Mesothelial cell of epicardium (in vitro differentiated cells): ENCODE measurements at places on chromosomes 11 and 22. TPM values are rescaled to one million over a fixed set of nuclear protein-coding genes. Genes with fewer than 3 reads are reported as not detected.

- DNase-seq = no peak
Observed at GRCh38 chr11:82994604-82995230, 77.0 kb downstream of the RAB30 start.

- DNase-seq = no peak
Observed at GRCh38 chr22:41731609-41732008, 32.3 kb downstream of the MEI1 start.

GRCh38 chr11:64250415-64251015 is 815 bp upstream of the PLCB3 start:
- no peak for DNase-seq

- no peak for DNase-seq
Observed at GRCh38 chr11:123451183-123451781, 21.2 kb downstream of the GRAMD1B start.

GRCh38 chr11:105148241-105148640 is 8.7 kb upstream of the CARD18 start:
- DNase-seq = no peak

DNA sequence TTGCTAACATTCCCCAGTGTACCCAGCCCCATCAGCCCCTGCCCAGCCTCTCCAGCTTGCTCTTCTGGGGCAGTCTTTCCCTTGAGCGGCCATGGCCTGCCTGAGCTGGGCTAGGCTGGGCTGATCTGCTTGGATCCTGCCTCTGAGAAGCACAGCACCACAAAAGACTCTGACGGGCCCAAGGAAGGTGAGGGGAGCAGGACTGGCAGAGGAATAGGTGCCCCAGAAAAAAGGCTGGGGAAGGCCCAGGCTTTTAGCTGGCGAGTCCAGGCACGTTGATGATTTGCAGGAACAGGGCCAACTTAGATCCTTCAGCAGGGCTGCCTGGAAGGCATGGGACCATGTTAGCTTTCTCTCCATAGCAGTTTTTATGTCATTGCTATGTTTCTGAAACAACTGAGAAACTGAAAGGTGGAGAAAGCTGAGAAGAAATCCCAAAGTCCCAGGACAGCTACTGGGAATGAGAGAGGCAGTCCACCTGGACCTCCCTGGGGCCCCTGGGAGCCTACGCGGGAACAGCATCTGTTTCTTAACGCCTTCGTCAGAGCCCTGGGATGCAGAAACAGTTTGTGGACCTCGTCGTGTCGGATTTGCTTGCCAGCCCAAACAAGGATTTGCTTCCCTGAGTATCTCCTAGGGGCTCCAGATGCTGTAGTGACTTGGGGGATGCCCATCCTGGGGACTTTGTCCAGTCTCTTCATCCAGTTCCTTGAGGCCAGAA is 24.4 kb upstream of the FXYD6 start:
- peak; percentile 32 for DNase-seq

GRCh38 chr22:20606041-20606783 is 98.8 kb downstream of the MED15 start:
- DNase-seq = no peak

DNA sequence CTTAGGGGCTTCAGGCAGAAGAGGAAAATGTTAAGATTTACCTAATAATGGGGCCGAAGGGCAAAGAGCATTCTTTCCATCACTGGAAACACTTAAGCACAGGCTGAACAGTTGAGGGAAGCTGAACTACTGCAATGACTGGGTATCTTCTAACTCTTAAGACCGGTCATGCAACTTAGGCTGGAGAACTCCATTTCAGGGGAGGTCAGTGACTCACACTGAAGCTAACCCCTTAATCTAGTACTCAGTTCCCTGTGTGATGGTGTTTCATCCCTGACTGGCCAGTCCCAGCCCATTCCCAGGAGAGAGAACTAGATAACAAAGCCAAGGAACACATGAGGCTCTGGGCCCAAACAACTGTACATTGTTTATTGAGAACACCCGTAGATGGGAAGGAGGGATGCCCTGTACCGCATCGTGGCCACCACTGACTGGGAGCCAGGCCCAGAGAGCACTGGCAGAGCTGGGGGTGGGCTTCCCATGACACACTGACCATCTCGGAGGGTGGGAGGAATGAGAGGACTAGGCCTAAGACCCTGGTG is 10.5 kb downstream of the RPL27A start:
- DNase-seq = no peak

GRK3 gene
- total RNA-seq = 13.8 to 15.0 TPM (median 14.6 TPM) in 3 replicates
